ENCODE measurements at places on chromosomes 4 and X.

GRCh38 chr4:152880263-152880662 is 55.9 kb upstream of the FHDC1 start:
- DNase-seq = no peak

DNA sequence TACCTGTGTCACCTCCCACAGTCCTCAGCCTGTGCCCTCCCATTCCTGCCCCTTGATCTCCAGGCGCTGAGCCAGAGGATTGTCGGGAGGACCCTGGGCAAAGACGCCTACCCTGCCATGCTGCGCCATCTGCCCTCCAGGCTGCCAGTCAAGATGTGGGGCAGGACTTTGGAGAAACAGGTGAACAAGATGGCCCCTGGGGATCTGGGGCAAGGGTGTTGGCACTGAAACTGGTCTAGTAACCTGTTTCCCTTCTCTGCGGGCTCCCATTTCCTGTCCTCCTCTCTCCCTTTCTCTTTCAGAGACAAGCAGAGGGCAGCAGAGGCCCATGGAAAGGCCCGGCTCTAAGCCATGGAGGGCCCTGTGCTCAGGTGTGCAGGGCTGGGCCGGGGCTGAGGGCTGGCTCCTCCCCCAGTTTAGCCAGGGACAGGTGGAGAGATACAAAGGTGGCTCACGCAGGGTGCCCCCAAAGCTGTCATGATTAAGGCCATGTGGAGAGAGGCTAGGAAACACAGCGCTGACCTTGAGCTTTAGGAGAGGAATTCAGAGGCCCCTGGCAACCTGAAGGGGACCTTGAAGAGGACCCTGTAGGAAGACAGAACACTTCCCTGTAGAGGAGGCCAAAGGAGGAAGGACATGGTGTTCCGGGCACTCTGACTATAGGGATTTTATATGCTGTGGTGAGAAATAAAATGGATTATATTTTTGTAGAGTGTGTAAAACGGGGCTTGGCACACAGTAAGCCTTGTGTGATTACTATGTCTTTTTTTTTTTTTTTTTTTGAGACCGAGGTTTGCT is at the start of gene GLOD5:
Gene GLOD5, plus strand, starts transcription at position 74 of the 798 bp plus-strand sequence. Its CDS starts 44 bp downstream, at position 118.
- peak; percentile 55 for DNase-seq

GRCh38 chr4:152936446-152937335 is 568 bp downstream of the FHDC1 start:
- no peak for DNase-seq

GRCh38 chr4:73662709-73663546 is 42.7 kb upstream of the RASSF6 start:
- DNase-seq = peak; percentile 0

DNA sequence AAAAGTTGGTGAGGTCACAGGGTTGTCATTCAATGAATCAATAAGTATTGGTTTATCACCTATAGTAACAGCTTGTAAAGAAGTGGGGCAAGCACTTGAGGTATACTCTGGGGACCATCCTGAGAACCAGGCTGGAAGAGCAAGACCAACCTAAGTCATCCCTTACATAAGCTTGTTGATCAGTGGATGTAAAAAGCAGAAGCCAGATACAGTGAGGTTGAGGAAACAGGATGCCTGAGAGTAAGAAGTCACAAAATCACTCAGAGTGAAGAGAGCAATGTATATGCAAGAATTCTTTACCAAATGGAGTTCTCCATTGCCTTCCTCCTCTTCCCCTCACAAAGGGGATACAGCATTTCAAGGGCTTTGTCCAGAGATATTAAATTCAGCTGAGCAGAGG is 76.3 kb upstream of the PACRGL start:
- DNase-seq = no peak

Measured in NCI-H2171 (cell line).